Activated CD8-positive, alpha-beta T cell treated with anti-CD3 and anti-CD28 coated beads, Interleukin-2, amount 10 ng/mL, durations not matched to agents 7 days and 5 days (primary cell): ENCODE measurements at places on chromosomes 12 and 14.

GRCh38 chr14:77260631-77261030 is 10.4 kb downstream of the NGB start:
- H3K4me1 ChIP-seq, result peaks cover 2% of the 10 kb centered on the region
- H3K27ac ChIP-seq, result no peak overlapping the region
- no peaks in the 10 kb centered on the region for H3K36me3 ChIP-seq
- peaks cover 13% of the 10 kb centered on the region for H3K27me3 ChIP-seq
- no peak for DNase-seq
- no peak overlapping the region for H3K4me3 ChIP-seq

DNA sequence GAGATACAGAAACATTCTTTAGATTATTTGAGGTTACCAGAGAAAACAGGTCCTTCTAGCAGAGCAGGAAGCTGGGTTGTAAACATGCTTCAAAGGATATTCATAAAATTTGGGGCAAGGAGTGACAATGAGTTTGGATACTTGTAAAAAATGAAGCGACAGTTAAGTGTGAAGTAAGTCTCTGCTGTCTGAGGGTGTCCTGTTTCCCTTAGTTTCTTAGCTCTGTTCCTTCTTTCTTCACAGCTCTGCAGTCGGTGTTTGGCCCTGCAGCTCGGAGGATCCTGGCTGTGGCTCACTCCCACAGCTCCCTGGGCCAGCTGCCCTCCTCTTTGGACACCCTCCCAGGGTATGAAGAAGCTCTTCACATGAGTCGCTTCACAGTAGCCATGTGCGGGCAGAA is 10.8 kb downstream of the TMEM52B start:
- no peak overlapping the region for H3K4me3 ChIP-seq
- no peak overlapping the region for H3K27ac ChIP-seq
- DNase-seq, result no peak
- H3K36me3 ChIP-seq, result no peaks in the 10 kb centered on the region

- H3K4me1 ChIP-seq, result peaks cover 27% of the 10 kb centered on the region
- peak overlapping the region; percentile 58 for H3K27ac ChIP-seq
- peaks cover 67% of the 10 kb centered on the region for H3K36me3 ChIP-seq
- H3K27me3 ChIP-seq, result no peaks in the 10 kb centered on the region
These were observed 56.3 kb downstream of the NIN start for GRCh38 chr14:50774542-50775267.

DNA sequence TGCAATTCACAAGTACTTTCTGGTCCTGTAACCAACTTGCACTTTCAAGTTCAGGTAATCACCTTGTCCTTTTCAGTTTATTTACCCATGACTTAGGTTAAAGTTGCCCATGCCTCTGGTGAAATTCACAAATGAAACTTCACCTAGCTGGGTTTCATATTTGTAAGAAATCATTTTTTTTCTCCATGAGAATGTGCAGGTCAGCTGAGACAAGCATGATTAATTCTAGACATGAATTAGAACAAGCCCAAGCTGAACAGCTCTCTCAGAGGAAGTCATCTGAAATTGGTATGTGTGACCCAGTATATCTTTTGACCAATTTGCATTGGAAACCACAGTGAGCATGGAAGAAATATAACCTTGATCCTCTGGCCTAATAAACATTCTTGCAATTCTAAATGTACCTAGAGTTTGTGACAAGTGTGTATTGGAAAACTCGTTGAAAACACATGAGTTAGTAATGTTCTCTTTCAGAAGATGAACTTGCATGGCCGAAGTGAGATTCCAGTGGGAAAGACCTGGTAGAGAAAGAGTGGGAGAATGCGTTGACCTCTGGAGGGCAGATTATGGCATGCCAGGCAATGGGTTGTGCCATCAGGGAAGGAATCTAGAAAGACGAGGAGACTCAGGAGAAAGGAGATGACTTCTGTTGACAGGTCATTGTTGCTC is 486.5 kb downstream of the ZFP36L1 start:
- no peaks in the 10 kb centered on the region for H3K4me1 ChIP-seq
- peaks cover 8% of the 10 kb centered on the region for H3K36me3 ChIP-seq
- H3K4me3 ChIP-seq, result no peak overlapping the region
- no peak for DNase-seq

DNA sequence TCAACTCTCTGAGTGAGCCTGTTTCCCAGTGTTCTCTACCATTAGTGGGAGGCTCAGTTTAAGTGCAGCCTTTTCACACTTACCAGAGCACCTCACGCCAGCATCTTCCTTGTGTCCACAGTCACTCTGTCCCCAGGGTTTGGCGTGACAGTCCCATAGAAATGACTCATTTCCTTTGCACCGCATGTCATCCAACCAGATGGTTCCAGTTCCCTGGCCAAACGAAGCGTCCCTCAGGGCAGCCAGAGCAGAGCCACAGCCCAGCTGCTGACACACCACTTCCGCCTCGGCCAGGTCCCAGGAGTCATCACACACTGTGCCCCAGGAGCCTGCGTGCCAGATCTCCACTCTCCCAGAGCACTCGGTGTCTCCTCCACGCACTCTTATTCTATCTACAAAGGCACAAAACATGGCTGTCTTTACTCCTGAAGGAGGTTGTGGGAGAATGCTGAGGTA is 65.4 kb downstream of the ACSM4 start:
- no peaks in the 10 kb centered on the region for H3K4me1 ChIP-seq
- H3K36me3 ChIP-seq, result no peaks in the 10 kb centered on the region
- peaks cover 18% of the 10 kb centered on the region for H3K27me3 ChIP-seq

DNA sequence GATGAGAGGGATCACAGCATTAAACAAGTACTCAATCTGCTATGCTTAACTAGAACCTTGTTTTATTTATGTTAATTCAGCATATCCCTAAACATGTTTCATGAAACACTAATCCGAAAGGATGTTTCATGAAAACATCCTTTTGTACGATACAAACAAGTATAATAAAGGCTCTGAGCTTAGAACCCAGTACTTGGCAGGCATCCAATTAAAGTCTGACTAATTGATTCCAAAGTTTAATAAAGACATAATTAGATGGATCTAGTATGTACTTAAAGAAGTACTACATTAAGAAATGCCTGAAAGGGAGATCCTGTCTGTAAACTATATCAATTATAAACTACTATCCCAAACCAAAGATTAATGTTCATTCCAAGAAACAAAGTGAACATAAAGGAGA is 51.8 kb downstream of the SCAF11 start:
- peaks cover 49% of the 10 kb centered on the region for H3K36me3 ChIP-seq
- H3K4me1 ChIP-seq, result no peaks in the 10 kb centered on the region
- no peak overlapping the region for H3K4me3 ChIP-seq

DNA sequence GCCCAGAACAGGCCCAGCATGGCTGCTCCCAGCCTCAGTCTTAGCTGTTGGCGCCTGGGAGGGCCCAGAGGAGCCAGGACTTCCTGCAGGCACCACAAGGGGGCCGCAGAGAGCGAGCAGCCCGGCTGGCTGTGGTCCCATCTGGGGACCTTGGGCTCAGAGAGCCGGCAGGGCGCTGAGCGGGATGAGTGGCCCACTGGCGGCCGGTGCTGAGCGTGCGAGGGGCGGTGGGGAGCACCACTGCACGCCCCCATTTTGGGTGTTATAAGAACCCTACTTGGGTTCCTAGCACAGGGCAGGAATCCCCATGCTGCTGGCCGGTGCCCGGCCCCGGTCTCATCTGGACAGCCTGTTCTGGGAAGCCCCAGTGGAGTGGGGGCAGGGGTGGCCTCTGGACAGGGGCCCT is 25.9 kb upstream of the CRIP2 start:
- H3K4me3 ChIP-seq, result no peak overlapping the region
- H3K4me1 ChIP-seq, result no peaks in the 10 kb centered on the region
- H3K27me3 ChIP-seq, result no peaks in the 10 kb centered on the region
- peak; percentile 63 for DNase-seq

GRCh38 chr12:32756476-32757066 is 874 bp upstream of the YARS2 start:
- peaks cover 20% of the 10 kb centered on the region for H3K4me1 ChIP-seq
- H3K4me3 ChIP-seq, result peak overlapping the region; percentile 93
- peak overlapping the region; percentile 78 for H3K27ac ChIP-seq
- no peak for DNase-seq
- H3K36me3 ChIP-seq, result peaks cover 19% of the 10 kb centered on the region

DNA sequence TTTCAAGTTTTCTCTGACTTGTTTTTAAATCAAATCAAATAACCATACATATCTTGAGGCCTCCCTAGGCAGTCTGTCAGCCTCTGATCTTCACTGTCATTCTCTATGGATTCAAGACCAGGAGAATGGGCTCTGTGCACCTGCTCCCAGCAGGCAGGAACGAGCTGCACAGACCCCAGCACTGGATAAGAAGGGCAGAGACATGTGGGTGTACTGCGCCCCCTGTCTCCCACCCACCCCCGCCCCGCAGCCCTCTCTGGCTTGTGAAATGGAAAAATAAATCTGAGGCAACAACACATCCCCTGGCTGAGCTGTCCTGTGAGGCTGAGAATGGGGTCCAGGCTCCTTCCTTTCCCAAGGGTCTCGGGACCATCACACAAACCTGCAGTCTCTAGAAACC is 26.3 kb downstream of the CLMN start:
- no peaks in the 10 kb centered on the region for H3K36me3 ChIP-seq
- H3K4me1 ChIP-seq, result peaks cover 4% of the 10 kb centered on the region
- peaks cover 22% of the 10 kb centered on the region for H3K27me3 ChIP-seq
- no peak for DNase-seq
- H3K27ac ChIP-seq, result no peak overlapping the region

DNA sequence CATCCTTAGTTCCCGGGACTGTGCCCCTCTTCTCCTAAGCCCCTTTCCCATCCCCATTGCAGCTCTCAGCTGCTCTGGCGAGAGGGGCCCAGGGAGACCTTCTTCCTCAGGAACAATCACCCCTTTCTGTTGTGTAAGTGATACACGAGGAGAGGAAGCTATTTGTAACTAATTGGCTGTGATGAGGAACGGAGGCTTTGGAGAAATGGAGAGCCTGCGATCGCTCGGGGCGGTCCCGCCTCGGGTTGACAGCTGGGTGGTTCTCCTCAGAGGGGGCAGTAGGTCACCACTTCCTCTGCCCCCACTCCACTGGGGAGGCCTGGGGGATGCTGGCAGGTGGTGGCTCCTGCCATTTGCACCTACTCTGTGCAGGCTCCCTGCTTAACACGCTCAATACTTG is 6.6 kb upstream of the PGF start:
- no peaks in the 10 kb centered on the region for H3K36me3 ChIP-seq
- peaks cover 20% of the 10 kb centered on the region for H3K4me1 ChIP-seq
- no peak overlapping the region for H3K4me3 ChIP-seq
- DNase-seq, result no peak

- no peak overlapping the region for H3K4me3 ChIP-seq
- no peaks in the 10 kb centered on the region for H3K36me3 ChIP-seq
- H3K27me3 ChIP-seq, result no peaks in the 10 kb centered on the region
- H3K4me1 ChIP-seq, result no peaks in the 10 kb centered on the region
- no peak overlapping the region for H3K27ac ChIP-seq
These were observed 89.3 kb downstream of the OSBPL8 start for GRCh38 chr12:76470028-76470939.

GRCh38 chr12:108638141-108638827 is 4.6 kb upstream of the SELPLG start:
- no peaks in the 10 kb centered on the region for H3K27me3 ChIP-seq
- H3K27ac ChIP-seq, result no peak overlapping the region
- no peak overlapping the region for H3K4me3 ChIP-seq
- peaks cover 54% of the 10 kb centered on the region for H3K4me1 ChIP-seq

DNA sequence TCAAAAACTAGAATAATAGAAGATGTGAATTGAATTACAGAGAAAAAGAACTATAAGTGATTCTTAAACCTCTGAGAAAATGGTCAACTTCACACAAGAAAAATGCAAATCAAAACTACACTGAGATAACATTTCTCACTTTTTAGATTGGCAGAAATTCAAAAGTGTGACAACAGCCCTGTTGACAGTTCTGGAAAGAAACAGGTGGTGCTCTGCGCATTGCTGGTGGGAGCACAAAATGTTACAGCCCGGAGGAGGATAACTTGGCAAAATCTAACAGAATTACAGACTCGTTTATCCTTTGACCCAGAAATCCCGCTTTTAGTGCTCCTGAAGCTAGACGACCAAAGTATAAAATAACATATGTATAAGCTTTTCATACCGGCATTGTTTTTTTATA is 222.5 kb upstream of the CNTN1 start:
- DNase-seq, result no peak
- no peaks in the 10 kb centered on the region for H3K27me3 ChIP-seq
- H3K4me1 ChIP-seq, result no peaks in the 10 kb centered on the region
- H3K36me3 ChIP-seq, result no peaks in the 10 kb centered on the region
- H3K4me3 ChIP-seq, result no peak overlapping the region
- no peak overlapping the region for H3K27ac ChIP-seq

- no peak for DNase-seq
- H3K27me3 ChIP-seq, result no peaks in the 10 kb centered on the region
- no peaks in the 10 kb centered on the region for H3K4me1 ChIP-seq
- H3K27ac ChIP-seq, result no peak overlapping the region
- H3K36me3 ChIP-seq, result no peaks in the 10 kb centered on the region
- no peak overlapping the region for H3K4me3 ChIP-seq
These were observed 307.5 kb downstream of the EMP1 start for GRCh38 chr12:13504074-13504473.

- no peak for DNase-seq
- H3K36me3 ChIP-seq, result no peaks in the 10 kb centered on the region
These were observed 1.2 kb downstream of the KCNK10 start for GRCh38 chr14:88321692-88322503.

DNA sequence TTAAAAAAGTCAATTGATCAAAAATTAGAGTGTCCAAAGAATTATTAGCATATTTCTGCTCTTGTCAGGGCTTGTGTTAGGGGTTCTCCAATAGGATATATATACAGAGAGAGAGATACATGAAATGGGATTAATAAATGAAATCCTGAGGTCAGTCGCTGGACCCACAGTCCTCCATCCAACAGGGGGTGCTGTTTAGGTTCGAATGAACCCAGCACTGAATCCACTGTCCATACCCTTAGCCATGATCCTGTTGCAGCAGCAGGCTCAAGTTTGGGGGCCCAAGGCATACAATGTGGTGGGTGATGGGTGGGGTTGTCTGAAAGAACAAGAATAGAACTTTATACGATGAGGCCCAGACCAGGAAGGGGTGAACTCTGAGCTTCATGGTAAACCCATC is 780 bp upstream of the MYO1H start:
- H3K4me1 ChIP-seq, result no peaks in the 10 kb centered on the region
- H3K27ac ChIP-seq, result no peak overlapping the region
- H3K36me3 ChIP-seq, result no peaks in the 10 kb centered on the region
- DNase-seq, result no peak

DNA sequence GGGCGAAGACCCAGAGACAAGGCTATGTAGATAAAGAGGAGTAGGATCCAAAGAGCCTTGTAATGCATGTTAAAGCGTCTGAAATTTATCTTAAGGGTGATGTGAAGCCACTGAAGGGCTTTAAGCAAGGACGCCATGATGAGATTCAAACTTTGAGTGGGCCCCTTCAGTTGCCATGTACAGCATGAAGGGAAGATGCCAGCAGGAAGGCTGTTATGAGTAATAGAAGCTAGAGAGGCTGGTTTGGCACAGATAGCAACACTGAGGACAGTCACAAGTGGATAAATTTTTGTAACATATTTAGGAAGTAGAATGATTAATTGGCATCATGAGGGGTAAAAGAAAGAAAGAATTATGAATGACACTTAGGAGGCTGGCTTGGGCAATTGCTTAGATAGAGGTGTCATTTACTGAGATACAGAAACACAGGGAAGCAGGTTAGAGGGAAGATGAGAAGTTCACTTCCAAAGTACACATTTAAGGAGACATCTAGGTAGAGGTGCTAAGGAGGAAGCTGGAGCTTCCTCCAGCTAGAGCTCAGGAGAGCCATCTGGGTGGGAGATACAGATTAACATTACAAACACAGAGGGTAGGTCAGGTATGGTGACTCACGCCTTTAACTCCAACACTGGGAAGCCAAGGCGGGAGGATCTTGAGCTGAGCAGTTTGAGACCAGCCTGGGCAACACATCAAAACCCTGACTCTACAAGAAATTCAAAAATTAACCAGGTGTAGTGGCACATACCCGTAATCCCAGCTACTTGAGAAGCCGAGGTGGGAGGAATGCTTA is 13.7 kb downstream of the ATG2B start:
- H3K27me3 ChIP-seq, result no peaks in the 10 kb centered on the region
- DNase-seq, result no peak
- H3K36me3 ChIP-seq, result peaks cover under 1% of the 10 kb centered on the region
- no peak overlapping the region for H3K27ac ChIP-seq
- H3K4me1 ChIP-seq, result no peaks in the 10 kb centered on the region
- H3K4me3 ChIP-seq, result no peak overlapping the region
